Stimulated activated CD4-positive, alpha-beta T cell treated with anti-CD3 and anti-CD28 coated beads, Interleukin-15, amount 100 ng/mL, for 48 hours (primary cell): ENCODE measurements at places on chromosomes 16 and 17.

DNA sequence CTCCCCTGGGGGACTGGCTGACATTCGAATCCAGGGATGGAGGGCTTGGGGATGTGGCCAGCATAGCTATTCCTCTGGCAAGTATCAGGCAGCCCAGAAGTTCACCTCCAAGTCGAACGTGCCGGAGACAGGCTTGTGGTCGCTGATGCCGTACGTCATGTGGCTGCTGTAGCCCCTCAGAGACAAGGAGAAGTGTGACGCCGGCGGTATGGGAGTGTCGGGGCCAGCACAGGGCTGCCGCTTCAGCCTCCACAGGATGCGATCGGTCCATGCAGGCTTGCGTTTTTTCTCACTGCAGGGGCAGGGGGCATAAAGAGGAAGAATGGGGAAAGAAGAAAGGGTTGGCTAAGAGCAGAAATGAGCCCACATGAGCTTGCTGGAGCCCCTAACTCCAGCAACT, 5.3 kb upstream of the MYO1C start:
- no peak for DNase-seq

DNA sequence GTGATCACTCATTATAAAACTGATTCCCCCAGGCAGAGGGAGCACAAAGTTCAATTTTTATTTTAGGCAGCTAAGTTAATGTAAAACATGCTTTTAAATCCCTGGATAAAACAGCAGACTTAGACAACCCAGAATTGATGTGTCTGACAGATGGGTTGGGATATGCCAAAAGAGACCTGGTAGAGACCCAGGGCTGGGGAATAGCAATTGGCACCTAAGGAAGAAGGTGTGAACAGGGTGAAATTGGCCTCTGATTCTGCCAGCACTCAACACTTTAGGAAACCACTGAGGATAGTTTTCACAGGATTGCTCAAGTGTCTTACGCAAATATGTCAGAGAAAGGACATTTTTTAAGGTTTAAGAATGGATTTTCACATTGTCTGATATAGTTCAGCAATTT, 938.2 kb upstream of the CDH8 start:
- DNase-seq: no peak

GRCh38 chr17:35377706-35378105, 4.3 kb upstream of the SLFN11 start:
- DNase-seq: no peak

GRCh38 chr16:85601730-85602401, 11.3 kb upstream of the GSE1 start:
- DNase-seq: no peak
